ENCODE measurements at places on chromosomes 7 and 10.

- no peak for DNase-seq
Observed at GRCh38 chr10:132986978-132987377, 44.6 kb upstream of the CFAP46 start.

DNA sequence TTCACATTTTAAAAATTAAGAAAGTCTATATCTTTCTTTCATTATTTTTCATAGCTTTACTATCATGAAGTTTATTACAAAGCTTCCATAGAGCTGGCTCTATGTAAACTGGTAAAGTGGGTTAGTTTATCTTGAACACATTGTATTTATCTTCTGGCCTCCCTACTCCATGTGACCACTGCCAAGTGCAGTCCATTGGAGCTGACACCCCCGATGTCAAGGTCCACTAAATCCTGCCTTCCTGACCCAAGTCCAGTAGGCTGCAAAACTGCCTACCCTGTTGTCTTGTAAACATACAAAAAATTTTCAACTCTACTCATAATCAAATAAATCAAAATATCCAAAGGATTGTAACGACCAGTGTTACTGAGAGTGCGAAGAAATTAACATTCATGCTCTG, 10.2 kb downstream of the DNAJC12 start:
- no peak for DNase-seq

GRCh38 chr7:116209561-116210070, 723 bp upstream of the TES start:
- no peak for DNase-seq

GRCh38 chr10:119279441-119279840, 72.1 kb downstream of the GRK5 start:
- no peak for DNase-seq
